Fibroblast of villous mesenchyme (primary cell): ENCODE measurements at places on chromosomes 3 and 15. TPM values are rescaled to one million over a fixed set of nuclear protein-coding genes. Genes with fewer than 3 reads are reported as not detected.
A peak's percentile ranks its signal among the peaks of the same experiment; 100 is the strongest.

- DNase-seq = peak; percentile 13
Observed at GRCh38 chr15:45087513-45087912, 26.5 kb downstream of the DUOX2 start.

GRCh38 chr3:99639579-99639978 lies 1.2 kb downstream of the COL8A1 start:
- peak; percentile 66 for DNase-seq

DNA sequence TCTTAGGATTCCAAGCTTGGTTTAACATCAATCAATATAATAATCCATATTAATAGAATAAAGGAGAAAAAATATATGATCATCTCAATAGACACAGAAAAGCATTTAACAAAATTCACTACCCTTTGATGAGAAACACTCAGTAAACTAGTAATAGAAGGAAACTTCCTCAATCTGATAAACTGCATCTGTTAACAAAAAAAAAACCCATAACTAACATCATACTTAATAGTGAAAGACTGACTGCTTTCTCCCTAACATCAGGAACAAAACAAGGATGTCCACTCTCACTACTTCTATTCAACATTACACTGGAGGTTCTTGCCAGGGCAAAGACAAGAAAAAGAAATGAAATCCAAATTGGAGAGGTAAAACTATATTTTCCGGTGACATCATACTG lies 30.5 kb downstream of the LRRK1 start:
- DNase-seq = no peak

DNA sequence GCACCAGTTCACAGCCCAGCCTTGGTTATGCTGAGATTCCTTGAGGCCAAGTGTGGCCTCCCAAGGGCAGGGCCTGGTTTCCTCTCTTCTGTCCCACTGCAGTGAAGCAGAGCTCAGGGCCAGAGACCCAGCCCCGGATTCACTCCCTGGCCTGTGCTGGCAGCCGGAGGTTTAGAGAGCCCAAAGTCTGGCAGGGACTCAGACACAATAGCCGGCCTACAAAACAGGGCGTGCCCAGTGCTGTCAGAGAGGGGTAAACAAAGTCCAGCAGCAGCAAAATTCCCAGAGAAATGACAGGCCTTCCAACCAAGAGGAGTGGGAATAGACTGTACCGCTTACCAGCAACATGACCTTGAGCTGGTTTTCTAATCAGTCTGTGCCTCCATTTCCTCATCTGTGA lies 14.0 kb downstream of the VIPR1 start:
- no peak for DNase-seq

DNA sequence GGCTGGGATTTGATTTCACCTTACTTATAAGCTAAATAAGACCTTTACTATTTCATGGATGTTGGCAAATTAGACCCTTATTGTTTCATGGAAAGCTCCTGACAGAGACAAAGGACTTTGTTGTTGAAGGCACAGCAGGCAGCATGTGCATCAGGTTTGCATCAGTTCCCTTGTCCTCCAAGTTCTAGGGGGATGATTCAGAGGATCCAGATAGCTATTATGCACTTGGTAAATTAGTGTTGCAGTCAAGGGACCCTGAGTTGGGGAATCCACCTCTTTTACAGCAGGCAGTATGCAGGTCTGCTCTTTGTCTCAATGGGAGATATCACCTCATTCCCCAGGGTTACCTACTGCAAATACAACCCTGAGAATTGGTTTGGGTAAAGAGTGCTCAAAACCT lies 131.4 kb upstream of the IGSF10 start:
- no peak for DNase-seq

DNA sequence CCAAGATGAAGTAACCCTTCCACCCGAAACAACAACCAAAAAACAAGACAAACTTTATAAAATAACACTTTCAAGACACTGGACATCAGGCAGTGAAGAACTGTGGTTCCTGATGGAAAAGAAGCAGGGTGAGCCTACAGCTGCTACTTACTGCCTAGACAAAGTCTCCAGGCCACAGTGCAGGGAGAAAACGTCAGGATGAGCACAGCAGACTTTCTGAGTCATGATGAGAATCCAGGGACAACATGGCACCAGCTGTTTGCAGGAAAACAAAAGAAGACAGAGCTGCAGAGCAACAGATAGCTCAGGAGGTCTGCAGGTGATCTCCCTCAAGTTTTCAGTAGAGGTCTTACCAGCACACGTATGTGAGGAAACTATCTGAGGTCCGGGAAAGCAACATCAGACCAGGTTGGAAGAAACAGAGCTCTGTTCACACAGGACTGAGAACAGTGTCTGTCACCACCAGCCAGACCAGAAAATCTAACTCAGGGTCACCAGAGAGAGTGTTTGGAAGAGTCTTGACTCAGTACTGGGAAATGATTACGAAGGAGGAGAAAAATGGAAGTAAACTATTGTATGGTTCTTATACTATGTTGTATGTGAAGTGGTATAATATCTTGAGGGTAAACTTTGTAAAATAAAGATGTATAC lies 108.9 kb downstream of the ANO10 start:
- DNase-seq = peak; percentile 65

GRCh38 chr15:72486144-72486543 lies 12.0 kb downstream of the ARIH1 start:
- no peak for DNase-seq

- no peak for DNase-seq
Observed at GRCh38 chr3:138307899-138308298, 21.8 kb downstream of the NME9 start.

DNA sequence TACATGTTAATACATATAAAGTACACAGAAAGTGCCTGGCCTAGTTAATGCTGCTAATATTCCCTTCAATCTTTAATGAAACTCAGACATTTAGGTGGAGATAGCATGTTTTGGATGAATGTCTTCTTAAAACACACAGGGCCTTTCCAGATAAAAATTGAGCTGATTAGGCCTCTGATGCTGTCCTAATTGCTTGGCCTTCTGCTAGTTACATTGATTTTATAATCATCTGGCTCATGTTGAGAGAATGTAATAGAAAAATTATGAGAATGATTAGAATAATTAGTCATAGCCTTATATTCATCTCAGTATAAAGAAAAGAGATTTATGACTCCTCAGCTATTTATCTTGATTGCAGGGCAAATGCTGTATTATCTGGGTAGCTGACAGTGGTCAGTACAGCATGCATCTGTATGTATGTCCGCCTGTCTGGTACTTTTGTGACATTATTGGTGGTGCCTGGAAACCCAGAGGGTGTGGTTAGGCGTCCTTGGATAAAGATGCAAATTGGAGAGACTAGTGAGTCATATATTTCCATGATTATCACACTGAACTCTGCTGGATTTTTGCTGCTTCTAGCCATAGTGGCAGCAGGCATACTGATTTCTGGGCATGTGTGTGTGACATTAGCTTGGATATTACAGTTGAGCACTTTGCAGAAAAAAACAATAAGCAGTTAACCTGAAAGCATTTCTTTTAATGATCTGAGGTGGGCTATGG lies 120.8 kb downstream of the FEZF2 start:
- DNase-seq = no peak

DNA sequence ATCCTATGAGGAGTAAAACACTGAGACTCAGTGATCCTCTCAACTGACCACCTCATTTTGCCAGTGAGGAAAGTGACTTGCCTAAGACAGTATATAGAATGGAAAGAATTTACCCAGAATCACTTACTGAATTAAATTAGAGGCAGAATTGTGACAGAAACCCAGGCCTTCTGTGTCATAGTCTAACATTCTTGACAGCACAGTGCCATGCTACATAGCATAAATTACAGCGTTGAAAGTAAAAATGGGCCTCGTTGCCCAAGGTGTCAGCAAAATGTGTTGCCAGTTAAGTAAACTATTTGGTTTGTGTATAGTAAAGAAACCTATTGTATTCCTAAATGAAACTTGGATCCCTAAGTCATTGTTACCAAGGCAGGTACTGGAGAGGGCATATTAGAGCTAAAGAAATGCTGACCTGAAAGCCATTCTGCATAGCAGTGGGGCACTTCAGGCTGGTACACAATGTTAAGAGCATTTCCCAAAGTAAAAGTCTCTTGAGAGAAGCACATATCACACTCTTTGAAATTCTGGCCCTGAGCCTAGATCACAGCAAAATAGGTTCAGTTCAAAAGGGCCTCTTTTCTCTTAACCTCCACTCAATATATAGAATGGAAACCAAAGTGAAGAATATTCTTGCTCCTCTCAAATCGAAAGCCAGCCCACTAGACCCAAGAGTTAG lies 53.8 kb downstream of the HMG20A start:
- no peak for DNase-seq

- no peak for DNase-seq
Observed at GRCh38 chr15:41511331-41511898, 2.2 kb downstream of the LTK start.

DNA sequence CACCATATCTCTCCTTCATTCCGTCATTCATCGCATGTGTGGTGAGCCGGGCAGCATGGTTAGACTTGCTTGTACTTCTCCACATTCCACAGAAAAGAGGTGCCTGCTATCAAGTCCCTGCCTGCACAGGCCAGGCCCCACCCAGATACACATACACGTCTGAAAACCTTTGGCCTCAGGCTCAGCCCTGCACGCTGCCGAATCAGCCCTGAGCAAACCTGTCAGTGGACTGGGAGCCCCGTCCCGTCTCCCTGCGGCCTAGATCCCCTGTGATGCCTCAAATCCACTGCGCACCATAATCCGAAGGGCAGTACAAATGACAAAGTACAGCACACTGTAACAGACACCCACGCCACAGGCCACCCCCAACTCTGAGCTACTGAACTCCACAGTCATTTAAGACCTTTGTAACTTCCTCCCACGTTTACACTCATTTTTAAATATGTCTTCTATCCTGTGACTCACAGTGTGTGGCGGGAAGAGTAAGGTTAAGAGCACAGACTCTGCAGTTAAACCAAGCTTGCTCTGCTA lies 67.1 kb downstream of the MB21D2 start:
- peak; percentile 83 for DNase-seq

- no peak for DNase-seq
Observed at GRCh38 chr3:193757457-193757856, 164.4 kb downstream of the OPA1 start.

GRCh38 chr3:138748190-138748589 lies 86.5 kb downstream of the PIK3CB start:
- no peak for DNase-seq

GRCh38 chr3:189308608-189309007 lies 136.8 kb downstream of the TPRG1 start:
- DNase-seq = peak; percentile 33

DNA sequence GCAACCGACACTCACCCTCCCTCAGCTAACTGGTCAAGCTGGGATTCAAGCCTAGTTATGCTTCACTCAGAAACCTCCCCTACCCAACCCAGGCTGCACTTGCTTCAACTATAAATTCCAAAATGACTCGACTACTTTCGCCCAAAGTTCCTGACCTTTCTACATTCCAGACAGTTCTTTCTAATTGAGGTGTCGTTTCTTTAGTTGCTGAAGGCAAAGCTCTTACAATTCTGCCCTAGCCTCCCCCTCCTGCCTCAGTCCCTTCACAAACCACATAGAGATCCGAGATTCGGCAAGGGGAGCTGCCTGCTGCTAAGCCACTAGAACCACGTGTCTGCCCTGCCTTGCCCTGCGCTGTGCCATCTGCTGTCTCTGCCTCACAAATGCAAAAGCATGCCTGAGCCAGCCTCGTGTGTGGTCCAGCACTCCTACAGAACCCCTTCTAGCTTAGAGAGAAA lies 74.7 kb upstream of the SH3GL3 start:
- DNase-seq = peak; percentile 24

DNA sequence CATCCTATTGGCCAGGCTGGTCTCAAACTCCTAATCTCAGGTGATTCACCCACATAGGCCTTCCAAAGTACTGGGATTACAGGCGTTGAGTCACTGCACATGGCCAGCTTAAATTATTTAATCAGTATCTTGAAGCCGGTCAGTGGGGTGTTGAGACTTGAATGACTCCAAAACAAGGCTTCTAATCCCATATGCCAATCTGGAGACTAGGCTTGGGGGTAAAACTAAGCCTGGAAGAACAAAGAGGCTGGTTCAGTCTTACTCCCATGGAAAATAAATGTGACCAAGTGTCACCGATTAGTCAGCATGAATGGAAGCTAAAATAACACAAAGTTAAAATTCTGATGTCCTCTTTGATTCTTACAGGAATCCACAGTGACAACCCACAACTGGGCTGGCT lies 509.1 kb downstream of the FOXP1 start:
- DNase-seq = no peak

GRCh38 chr3:55860049-55860721 lies 373.1 kb upstream of the WNT5A start:
- no peak for DNase-seq

- peak; percentile 95 for DNase-seq
Observed at GRCh38 chr3:105823149-105823867, 45.5 kb downstream of the CBLB start.

GRCh38 chr3:169122416-169122815 lies 541.1 kb downstream of the MECOM start:
- DNase-seq = no peak

DNA sequence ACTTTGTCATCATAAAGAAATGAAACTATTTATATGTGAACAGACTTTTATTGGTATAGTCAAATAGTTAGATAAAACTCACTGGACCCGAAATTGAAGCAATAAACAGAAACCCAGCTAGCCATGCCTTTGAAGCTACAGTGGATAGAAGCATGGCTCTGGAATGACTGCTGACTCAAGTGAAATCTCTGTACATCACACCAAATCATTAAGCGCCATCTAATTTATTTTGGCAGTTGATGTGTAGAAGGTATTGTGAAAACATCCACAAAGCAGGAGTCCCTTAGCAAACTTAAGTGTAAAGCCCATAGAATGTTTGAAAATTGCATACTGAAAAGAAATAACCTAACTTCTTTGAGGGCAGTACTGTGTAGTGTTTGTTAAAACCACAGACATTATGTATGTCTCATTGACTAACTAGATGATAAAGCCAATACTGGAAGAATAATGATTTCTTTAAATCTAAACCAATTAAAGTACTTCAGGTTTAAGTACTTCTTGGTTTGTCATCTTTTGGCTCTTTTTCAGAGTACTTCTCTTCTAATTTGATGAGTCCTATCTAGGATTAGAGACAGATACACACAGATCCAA lies 42.8 kb upstream of the FBXL22 start:
- peak; percentile 38 for DNase-seq

GRCh38 chr15:86568378-86568777 lies 488.7 kb downstream of the AGBL1 start:
- no peak for DNase-seq

DNA sequence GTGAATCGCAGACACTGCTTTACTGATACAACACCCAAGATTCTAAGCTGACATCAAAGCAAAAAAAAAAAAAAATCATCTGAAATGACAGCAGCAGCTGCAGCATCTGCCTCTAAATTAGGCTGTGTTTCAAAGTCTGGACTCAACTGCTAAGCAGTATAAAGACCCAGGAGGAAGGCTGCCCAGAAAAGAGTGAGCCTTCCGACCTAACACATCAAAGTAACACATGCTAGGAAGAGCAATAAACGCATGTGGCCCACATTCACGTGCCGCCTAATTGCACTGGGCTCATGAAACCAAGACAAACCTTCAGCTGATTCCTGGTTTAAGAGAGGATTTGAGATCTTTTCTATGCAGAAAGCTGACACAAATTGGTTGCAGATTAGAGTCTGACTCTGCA lies 317.1 kb downstream of the ZIC4 start:
- no peak for DNase-seq

Gene ANKRD63
- total RNA-seq = not detected in 2 replicates

Gene DNAH12
- total RNA-seq = under 0.01 TPM in 2 replicates

Gene CRABP1
- total RNA-seq = not detected in 2 replicates

Gene CAMK2N2
- total RNA-seq = under 0.01 TPM in 1 of 2 replicates, not detected in the other

Gene EPHA6
- 1.6 and 1.7 TPM in 2 replicates for total RNA-seq

Gene EPHB3
- total RNA-seq = 2.2 and 3.5 TPM in 2 replicates

Gene SPINK8
- total RNA-seq = not detected in 2 replicates

Gene PATL2
- 0.86 and 0.97 TPM in 2 replicates for total RNA-seq

Gene PFKFB4
- total RNA-seq = 18.1 and 22.5 TPM in 2 replicates
